ENCODE measurements at places on chromosomes 1 and 21.

- no peak for DNase-seq
Measured at GRCh38 chr1:95221306-95221705, 12.7 kb upstream of the RWDD3 start.

- no peak for DNase-seq
Measured at GRCh38 chr1:33426916-33427315, 4.0 kb downstream of the PHC2 start.

- peak; percentile 64 for DNase-seq
Measured at GRCh38 chr21:40714536-40714935, 132.4 kb downstream of the DSCAM start.

- DNase-seq, result no peak
Measured at GRCh38 chr1:45723248-45723930, 27.1 kb downstream of the IPP start.

DNA sequence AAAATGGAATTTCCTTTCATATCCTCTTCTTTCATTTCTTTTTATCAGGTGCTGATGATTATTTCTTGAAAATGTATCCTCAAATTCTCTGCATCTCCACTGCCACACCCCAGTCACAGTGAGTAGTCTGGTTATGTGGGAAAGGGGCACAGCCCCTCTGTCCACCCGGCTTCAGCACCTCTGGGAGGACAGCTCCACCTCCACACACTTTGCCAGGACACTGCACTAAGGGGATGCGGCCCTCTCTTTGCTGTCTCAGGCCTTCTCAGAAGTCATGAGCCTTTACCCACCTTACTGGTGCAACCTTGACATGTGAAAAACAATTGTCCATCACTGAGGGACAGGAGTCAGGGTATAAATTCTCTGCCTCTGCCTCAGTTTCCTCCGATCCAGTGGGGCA lies 433.1 kb downstream of the PCP4 start:
- DNase-seq, result no peak

All from bronchial epithelial cell (primary cell).